Spleen (tissue), 13 donors: ENCODE measurements at places on chromosomes 5 and 9. TPM values are rescaled to one million over a fixed set of nuclear protein-coding genes. Genes with fewer than 3 reads are reported as not detected.
A peak's percentile ranks its signal among the peaks of the same experiment; 100 is the strongest.

STK32A gene
- 1.5 TPM for total RNA-seq

QRFP gene
- not detected for total RNA-seq

DPYSL3 gene
- total RNA-seq = 40.7 TPM

CHSY3 gene
- total RNA-seq = 3.0 TPM

MPDZ gene
- total RNA-seq = 33.1 TPM

DNA sequence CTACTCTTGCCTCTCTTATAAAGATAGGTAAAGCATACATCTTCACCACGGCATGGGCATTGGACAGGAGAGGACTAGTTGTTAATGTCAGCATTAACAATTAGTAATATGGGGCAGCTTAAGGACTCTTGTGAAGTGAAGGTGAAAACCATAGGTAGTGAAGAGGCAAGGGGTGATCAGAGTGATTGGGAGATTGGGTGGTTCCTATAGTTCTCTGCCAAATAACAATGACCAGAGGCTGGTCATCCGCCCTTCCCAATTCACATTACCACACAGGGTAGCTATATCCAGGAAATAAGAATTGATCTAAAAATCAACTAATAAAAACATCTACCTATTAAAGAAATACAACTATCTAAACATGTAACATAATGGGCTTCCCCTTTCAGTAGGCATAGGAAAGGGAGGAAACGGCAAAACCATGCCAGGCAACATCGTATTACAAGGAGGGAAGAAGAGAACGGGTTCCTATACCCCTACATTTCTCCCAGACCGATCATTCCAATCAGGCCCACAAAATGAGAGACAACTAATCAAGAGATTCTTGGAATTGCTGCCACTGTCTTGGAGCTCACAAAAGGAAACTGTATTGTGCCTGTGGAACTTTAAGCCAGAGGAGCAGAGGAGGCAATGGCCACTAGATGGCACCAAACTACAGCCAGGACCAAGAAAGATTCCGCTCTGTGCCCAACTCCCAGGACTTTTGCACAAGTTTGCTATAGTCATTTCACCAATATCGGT lies 121.6 kb downstream of the FBXL17 start:
- peaks cover 17% of the 10 kb centered on the region for H3K4me1 ChIP-seq
- H3K27me3 ChIP-seq = no peaks in the 10 kb centered on the region
- peak overlapping the region; percentile 8 for H3K4me3 ChIP-seq
- peak; percentile 77 for DNase-seq
- H3K36me3 ChIP-seq = no peaks in the 10 kb centered on the region
- no peak overlapping the region for H3K27ac ChIP-seq

- no peak overlapping the region for H3K27ac ChIP-seq
- H3K4me1 ChIP-seq = no peaks in the 10 kb centered on the region
- H3K36me3 ChIP-seq = no peaks in the 10 kb centered on the region
- H3K27me3 ChIP-seq = no peaks in the 10 kb centered on the region
- no peak for DNase-seq
- no peak overlapping the region for H3K4me3 ChIP-seq
Observed at GRCh38 chr5:58378613-58379390, 81.1 kb downstream of the PLK2 start.

DNA sequence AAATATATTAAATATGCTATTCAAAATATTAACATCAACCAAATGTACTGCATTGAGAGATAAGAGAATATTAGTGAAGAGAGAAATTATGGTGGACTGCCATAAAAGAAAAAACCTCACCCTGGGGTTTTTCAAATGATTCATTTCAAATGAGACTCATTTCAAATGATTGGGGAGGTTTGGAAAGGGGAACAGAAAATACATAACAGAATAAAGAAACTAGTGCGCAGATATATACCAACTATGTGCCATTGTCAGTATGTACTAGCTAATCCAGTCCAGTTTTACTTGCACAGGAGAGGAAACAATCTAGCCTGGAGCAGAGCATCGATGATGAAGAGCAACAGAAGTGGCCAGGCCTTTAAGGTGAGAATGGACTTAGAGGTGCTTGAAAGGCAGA lies 651.6 kb upstream of the RORB start:
- no peaks in the 10 kb centered on the region for H3K4me1 ChIP-seq
- no peak overlapping the region for H3K27ac ChIP-seq
- no peak overlapping the region for H3K4me3 ChIP-seq
- H3K36me3 ChIP-seq = no peaks in the 10 kb centered on the region
- no peaks in the 10 kb centered on the region for H3K27me3 ChIP-seq
- no peak for DNase-seq

- H3K4me1 ChIP-seq = no peaks in the 10 kb centered on the region
- no peak overlapping the region for H3K4me3 ChIP-seq
- DNase-seq = no peak
- H3K27ac ChIP-seq = no peak overlapping the region
Observed at GRCh38 chr5:58314356-58315210, 145.3 kb downstream of the PLK2 start.

DNA sequence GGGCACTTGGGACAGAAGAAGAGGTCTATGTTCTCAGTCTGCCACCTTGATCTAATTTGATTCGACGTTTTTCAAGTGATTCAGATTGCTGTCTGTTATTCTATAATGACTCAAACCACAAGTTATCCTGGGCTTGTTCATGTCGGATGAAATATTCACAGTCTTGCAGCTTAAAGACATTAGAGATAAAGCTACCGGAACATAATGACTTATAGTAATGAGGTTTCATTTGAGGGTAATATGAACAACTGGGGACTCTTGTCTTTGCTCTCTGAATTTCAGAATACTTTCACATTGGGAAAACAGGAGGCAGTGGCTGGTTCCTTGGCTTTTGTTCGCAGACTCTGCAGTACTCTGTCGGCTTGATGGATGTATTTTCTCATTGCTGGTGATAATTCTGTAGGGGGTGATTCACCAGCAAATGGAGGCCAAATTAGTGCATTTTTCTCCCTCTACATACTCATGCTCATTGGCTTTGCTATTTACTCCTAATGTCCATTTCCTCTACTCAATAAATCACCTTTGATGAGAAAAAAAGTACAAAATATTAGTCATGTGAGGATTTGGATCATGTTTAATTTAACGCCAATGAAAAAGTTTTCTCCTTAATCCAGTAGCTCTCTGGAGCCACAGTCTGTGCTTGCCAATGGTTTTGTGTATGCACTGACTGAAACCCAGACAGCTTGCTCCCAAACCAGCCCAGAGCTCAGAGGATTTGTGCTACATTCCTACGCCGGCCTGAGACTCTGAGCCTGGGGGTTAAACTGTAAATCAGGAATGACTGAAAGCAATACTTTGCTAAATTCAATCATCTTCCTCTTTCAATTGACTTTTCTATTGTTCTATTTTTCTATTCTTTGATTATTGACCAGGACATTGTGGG lies 154.7 kb upstream of the ANKH start:
- H3K27ac ChIP-seq = no peak overlapping the region
- no peak for DNase-seq
- H3K27me3 ChIP-seq = no peaks in the 10 kb centered on the region
- H3K4me1 ChIP-seq = no peaks in the 10 kb centered on the region

DNA sequence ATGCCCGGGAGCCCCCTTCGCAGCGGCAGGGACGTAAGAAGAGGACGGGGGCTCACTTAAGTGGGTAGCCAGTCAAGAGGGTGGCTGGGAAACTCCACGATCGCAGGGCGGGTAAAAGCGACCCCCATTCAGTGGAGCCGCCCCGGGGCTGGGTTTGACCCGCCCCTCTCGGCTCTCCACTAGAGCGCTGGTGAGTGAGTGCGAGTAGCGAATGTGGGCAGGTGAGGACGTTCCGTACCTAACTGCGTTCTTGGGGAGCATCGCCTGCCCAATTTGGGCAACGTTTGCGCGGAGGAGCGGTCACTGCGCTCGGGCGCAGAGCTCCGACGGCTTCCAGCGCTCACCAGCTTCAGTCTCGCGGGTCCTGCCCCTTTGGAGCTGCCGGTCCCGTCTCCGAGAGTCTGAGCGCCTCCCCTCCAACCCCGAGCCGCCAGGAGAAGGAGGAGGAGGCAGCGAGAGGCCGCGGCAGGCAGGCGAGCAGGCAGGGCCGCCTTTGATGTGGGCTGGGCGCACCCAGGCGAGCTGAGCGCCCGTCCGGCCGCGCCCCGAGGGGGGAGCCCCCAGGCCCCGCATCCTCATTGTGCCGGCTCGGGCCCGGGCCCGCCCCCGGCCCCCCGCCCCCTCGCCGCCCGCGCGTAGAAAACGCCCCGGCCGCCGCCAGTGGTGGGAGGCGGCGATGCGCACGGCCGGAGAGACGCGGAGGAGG lies at the start of gene FGF18:
Gene FGF18, plus strand, starts transcription at position 666 of the 706 bp plus-strand sequence. CDS start 553 bp downstream, outside the sequence.
- H3K27ac ChIP-seq = no peak within 1 kb of the TSS
- H3K27me3 ChIP-seq = no peaks in the 10 kb centered on the region
- H3K4me1 ChIP-seq = peaks cover 33% of the 10 kb centered on the region
- H3K4me3 ChIP-seq = peak within 1 kb of the TSS; percentile 45

DNA sequence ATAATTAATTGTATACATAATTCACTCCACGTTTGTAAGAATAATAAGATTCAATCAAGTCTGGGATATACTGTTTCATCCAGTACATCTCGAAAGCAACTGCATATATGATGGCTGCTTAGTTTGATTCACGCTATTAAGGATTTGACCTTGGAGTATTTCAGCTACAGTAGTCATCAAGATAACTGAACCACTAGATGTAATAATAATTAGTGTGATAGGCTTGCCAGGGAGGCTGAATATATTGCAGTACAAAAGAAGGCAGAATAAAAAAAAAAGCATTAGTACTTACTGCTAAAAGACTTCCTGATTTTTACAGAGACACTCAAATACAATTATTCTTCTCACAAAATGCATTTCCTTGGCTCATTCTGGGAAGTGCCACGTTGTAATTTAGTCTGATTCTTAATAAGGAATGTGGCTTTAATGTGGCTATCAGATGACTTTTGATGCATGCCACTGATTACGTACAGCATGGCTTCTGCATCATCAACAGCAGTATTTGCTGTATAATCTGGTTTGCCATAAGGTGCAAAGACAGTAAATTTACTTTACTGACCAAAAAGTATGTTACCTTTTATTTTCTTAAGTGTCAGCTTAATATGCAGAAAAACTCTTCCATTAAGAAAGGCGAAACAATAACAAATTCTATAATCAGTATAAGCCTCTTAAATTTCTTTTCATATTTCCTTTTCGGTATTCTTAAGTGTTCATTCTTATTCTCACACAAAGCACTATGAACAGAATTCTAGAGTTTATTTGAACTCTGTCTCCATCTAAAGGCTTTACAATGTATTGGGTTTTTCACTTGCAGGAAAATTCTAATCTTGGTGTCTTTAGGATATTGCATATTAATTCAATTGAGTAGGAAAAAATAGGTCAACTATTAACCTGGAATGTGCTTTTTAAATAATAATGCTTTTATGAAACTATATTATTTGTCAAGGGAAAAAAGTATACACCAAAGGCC lies 166.4 kb downstream of the SLF1 start:
- H3K4me1 ChIP-seq = no peaks in the 10 kb centered on the region
- no peak overlapping the region for H3K4me3 ChIP-seq
- no peaks in the 10 kb centered on the region for H3K36me3 ChIP-seq
- no peaks in the 10 kb centered on the region for H3K27me3 ChIP-seq
- DNase-seq = no peak

DNA sequence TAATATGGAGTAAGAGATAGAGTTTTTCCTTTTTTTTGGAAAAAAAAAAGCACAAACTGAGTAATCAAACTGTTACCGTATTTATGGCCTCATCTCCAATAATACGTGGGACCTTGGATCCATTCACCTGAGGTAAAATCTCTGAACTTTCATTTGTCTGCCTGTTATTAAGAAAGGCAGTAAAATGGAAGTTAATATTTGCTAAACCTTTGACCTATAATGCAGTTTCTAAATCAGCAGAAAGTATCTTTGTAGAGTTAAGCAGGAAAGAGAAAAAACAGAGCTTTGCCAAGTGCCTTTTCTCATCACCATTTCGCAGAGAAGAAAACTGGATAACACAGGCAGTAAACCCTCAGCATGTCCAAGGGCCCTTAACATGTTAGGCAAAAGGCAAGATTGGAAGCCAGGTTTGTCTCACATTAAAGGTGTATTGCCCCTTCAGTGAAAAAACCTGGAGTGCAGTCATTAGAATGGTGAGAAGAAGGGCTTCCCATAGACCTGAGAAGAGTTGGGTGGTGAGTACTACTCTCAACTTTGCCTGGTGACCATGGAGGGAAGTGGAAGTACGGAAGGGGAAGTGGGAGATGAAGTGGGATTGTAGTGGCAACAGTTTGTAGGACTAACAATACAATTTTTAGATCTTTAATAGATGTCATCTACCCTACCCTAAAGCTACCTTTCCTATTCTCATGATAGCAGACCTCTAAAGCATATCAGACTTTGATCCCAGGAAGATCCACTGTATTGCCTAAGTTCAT lies 65.4 kb upstream of the GRAMD2B start:
- no peaks in the 10 kb centered on the region for H3K36me3 ChIP-seq
- no peak for DNase-seq
- no peak overlapping the region for H3K4me3 ChIP-seq
- H3K27ac ChIP-seq = no peak overlapping the region
- H3K4me1 ChIP-seq = peaks cover 7% of the 10 kb centered on the region
- H3K27me3 ChIP-seq = no peaks in the 10 kb centered on the region

GRCh38 chr5:143882520-143882919 lies 70.6 kb downstream of the HMHB1 start:
- no peaks in the 10 kb centered on the region for H3K36me3 ChIP-seq
- H3K4me3 ChIP-seq = no peak overlapping the region
- no peak for DNase-seq
- no peak overlapping the region for H3K27ac ChIP-seq

DNA sequence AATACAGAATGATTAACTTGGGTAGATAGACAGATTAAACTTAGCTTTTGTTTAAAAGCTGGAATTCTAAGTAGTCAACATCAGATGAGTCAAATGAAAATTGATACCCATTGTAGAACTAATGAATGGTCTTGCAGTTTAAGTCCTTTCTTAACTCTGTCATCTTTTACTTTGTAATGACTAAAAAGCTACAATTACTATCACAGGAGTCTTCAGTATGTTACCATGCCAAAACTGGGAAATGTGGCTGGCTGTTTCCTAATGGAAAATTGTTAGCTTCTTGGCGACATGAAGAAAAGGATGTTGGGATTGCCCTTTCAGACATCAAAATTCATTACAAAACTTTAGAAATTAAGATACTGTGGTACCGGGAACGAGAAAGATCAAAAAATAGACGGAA lies 20.2 kb upstream of the ANXA1 start:
- no peak overlapping the region for H3K4me3 ChIP-seq
- no peaks in the 10 kb centered on the region for H3K27me3 ChIP-seq
- DNase-seq = no peak
- peak overlapping the region; percentile 90 for H3K27ac ChIP-seq

DNA sequence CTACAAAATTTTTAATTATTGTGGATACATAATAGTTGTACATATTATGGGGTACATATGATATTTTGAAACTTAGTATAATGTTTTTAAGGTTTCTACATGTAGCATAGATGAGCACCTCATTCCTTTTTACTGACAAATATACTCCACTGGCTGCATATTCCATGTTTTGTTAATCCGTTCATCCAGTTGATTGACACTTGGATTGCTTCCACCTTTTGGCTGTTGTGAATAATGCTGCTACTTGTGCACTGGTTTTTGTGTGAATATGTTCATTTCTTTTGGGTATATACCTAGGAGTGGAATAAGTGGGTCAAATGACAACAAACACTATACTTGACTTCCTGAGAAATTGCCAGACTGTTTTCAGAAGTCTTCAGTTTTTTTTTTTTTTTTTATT lies 2.8 kb upstream of the ENTREP1 start:
- peaks cover 18% of the 10 kb centered on the region for H3K4me1 ChIP-seq
- peaks cover 35% of the 10 kb centered on the region for H3K27me3 ChIP-seq
- H3K4me3 ChIP-seq = no peak overlapping the region

- DNase-seq = no peak
- H3K4me3 ChIP-seq = no peak overlapping the region
- H3K4me1 ChIP-seq = peaks cover 4% of the 10 kb centered on the region
- H3K36me3 ChIP-seq = no peaks in the 10 kb centered on the region
- H3K27ac ChIP-seq = no peak overlapping the region
- peaks cover 26% of the 10 kb centered on the region for H3K27me3 ChIP-seq
Observed at GRCh38 chr9:126663661-126664072, 49.9 kb downstream of the LMX1B start.
